ENCODE measurements at places on chromosomes 5 and 9.

- no peak for DNase-seq
Observed at GRCh38 chr9:87787735-87788134, 61.8 kb downstream of the CTSL start.

- no peak for DNase-seq
Observed at GRCh38 chr9:92547356-92547755, 11.6 kb upstream of the ECM2 start.

GRCh38 chr5:167639766-167640165 is 651.7 kb upstream of the WWC1 start:
- DNase-seq = no peak

GRCh38 chr5:127096328-127096993 is 23.2 kb upstream of the C5orf63 start:
- no peak for DNase-seq

GRCh38 chr5:109567374-109568044 is 122.2 kb upstream of the MAN2A1 start:
- no peak for DNase-seq

GRCh38 chr5:14337593-14337992 is 194.5 kb downstream of the TRIO start:
- DNase-seq = no peak

GRCh38 chr9:16626577-16627130 is 243.8 kb downstream of the BNC2 start:
- DNase-seq = no peak

DNA sequence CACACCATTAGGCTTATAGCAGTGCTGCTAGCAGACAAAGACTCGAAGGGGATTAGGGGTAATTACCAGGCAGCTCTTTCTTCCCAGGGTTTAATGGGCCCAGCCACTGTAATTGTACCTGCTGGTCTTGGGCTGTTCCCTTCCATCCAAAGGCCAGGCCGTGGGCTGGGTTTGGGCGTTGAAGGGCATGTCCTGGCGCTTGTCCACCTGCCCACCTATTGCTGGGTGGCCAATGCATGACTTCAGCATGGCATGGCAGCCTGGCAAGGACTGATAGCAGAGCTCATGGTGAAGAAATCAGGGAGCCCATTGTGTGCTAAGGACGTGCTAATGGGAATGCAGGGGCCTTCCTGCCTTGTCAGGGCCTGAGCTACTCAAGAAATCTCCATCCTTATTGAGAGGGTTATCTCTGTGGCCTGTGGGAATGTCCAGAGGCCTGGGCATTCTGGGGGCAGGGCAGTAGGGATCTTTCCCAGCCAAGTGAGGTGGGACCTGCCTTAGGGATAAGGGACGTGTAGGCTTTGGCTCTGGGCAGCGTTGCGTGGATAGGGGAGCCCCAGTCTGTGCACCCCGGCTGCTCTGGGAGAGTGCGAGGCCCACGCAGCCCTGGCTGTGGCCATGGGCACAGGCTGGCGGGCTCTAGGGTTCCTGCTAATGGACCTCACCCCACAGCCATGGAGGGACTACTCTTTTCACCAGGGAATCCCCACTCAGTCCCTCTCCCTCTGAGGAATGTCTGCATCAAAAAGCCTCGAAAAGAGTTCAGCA is 116.1 kb upstream of the PITX1 start:
- DNase-seq = no peak

- no peak for DNase-seq
Observed at GRCh38 chr9:72371151-72371550, 6.1 kb upstream of the ZFAND5 start.

GRCh38 chr5:109740966-109741365 is 51.2 kb downstream of the MAN2A1 start:
- no peak for DNase-seq

DNA sequence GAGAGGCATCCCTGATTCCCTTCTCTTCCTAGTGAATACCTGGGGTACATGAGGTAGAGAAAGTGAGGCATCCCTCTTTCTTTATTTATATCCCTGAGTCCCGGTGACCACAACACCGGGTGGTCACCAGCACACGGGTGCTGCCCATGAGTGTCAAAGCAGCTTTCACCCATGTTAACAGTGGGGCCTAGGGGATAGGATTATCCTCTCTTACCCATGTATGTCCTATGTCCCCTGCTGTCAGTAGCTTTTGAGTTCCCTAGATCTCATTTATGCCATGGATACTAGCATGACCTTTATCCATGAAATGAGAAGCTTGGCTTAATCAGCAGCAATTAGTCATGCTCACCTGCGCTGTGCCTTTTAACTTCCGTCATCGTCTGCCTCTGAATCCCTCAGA is 71.4 kb downstream of the RGMB start:
- no peak for DNase-seq

DNA sequence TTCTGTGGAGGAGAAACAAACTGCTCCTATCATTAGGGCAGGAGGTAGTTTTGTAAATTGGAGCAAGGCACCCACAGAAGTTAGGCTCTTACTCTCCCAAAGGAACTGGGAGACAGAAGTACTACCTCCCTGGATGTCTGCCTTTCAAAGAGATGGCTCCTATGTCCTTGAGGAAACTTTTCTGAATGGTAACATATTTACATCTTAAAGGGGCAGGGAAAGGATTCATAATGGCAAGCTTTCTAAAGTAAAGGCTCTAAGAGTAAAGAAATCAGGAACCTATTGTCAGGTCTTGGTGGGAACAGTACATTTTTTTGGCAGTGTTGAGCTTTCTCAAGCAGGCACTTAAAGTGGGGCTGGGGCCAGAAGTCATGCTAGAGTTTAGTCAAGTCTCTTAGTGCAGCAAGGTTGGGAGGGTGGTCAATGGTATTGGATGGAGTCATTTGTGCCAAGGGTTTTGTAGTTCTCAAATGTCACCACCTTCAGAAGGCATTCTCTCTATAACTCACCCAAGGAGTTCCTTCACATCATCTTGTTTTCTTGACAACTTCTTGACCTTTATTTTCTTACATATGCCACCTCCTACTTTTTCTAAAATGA is 26.3 kb upstream of the NDFIP1 start:
- DNase-seq = no peak

- DNase-seq = no peak
Observed at GRCh38 chr9:125651576-125652232, 55.3 kb downstream of the MAPKAP1 start.

GRCh38 chr9:107615321-107615720 is 125.8 kb upstream of the KLF4 start:
- no peak for DNase-seq

GRCh38 chr9:98896632-98897031 is 47.1 kb upstream of the COL15A1 start:
- no peak for DNase-seq

- no peak for DNase-seq
Observed at GRCh38 chr9:81690251-81690851, 1.0 kb upstream of the TLE1 start.

DNA sequence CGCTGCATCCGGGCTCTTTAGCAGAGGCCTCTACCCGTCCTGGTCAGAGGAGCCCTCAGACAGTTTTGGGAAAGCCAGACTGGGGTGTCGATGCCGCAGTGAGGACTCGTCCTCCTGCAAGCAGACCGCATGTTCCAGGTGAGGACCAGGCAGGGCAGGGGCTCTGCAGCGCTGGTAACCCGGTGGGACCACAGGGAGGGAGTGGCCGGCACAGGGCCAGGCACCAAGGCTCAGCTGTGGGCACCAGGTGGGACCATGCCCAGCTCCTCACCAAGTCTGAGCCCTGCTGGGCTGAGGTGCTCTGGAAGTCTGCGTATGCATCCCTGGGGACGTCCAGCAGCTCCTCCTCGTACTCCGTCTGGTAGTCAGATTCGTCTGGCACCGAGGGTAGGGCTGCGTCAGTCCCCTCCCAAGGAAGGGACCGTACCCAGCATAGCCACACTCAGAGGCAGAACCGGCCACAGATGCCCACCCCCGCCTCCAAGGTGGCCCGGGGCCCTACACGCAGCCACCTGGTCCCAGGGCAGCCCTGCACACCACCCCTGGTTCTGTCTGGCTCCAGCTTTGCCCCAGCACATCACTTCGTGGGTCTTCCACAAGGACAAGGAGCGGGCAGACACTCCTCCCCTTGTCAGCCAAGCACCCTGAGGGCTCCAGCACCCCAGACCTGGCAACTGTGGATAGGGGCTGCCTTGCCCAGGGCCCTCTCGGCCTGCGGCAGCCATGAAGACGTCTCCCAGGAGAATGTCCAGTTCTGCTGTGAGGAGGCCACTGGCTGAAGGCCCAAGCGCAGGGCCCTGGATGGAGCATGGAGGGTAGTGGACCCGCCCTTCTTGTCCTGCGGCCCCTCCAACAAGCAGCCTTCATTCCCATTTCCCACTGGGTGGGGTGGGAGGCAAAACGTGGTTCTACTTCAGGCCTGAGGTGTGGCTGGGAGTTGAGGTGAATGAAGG is 1.5 kb upstream of the NSMF start:
- DNase-seq = no peak

DNA sequence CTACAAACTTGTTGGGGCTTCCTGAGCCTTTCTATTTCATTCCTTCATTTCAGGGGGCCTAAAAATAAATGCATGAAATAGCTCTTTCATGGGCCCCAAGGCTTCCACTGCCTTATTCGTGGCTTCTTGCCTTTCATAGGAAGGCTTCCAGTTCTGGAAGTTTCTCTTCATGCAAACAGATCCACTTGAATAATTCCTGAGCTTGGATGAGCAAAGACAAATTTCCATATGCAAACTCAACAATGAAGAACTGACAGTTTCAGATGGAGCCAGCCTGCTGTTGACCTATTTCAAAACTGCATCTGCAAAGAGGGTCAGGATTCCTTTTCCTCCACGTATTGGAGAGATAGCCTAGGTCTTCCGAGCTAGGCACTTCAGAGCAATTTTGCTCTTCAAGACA is 142.1 kb downstream of the MLLT3 start:
- DNase-seq = no peak

GRCh38 chr5:153267506-153267905 is 223.0 kb upstream of the GRIA1 start:
- DNase-seq = no peak

- DNase-seq = no peak
Observed at GRCh38 chr5:18772475-18772874, 1138.2 kb downstream of the TAF11L14 start.

DNA sequence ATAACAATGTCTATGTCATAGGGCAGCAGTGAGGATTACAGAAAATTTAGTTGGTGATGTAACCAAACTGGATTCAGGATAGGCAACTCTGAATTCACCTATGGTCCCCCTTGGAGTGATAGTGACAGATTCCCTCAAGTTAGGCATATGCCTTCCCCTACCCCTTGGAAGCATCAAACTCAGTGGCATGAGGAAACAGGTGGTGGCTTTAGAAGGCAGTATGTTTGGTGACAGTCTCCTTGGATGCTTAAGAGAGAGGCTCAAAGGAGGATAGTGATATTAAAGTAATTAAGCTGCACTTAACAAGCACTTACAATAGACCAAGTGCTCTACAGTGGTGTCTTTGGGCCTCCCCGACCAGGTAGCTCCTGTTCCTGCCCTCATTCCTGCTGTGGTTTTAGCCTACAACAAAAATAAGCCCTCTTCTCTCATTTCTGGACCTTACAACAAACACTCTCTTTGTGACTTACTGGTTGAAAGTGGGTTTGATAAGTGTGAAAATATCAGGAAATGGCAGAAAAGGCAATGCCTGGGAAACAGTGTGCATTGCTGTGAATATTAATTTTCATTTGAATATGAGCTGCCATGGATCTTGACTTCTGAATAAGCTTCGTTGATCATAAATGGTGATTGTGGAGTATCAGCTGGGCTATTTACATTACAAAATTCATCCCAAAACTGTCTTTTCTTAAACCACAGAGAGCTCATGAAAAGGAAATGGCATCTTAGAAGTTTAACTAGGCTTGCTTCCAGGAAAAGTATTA is 29.2 kb downstream of the NR4A3 start:
- no peak for DNase-seq

- no peak for DNase-seq
Observed at GRCh38 chr5:8471581-8471980, 602.6 kb downstream of the MTRR start.

DNA sequence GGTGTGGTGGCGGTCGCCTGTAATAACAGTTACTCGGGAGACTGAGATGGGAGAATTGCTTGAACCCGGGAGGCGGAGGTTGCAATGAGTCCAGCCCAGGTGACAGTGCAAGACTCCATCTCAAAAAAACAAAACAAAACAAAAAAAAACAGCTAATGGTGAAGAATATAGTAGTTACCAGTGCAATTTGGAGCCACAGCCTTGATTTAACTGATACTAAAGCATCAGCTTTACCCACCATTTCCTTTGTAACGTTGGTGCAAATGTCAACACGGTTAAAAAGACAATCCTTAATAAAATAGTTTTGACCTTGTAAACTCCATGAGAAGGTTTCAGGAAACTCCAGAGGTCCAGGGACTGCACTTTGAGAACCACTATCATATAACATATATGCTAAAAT is 41.8 kb downstream of the FNBP1 start:
- no peak for DNase-seq

- DNase-seq = no peak
Observed at GRCh38 chr5:124121198-124121597, 609.2 kb downstream of the CSNK1G3 start.

GRCh38 chr9:4155221-4156026 is 144.4 kb downstream of the GLIS3 start:
- no peak for DNase-seq

- no peak for DNase-seq
Observed at GRCh38 chr9:127449332-127449966, 1.8 kb downstream of the RPL12 start.

DNA sequence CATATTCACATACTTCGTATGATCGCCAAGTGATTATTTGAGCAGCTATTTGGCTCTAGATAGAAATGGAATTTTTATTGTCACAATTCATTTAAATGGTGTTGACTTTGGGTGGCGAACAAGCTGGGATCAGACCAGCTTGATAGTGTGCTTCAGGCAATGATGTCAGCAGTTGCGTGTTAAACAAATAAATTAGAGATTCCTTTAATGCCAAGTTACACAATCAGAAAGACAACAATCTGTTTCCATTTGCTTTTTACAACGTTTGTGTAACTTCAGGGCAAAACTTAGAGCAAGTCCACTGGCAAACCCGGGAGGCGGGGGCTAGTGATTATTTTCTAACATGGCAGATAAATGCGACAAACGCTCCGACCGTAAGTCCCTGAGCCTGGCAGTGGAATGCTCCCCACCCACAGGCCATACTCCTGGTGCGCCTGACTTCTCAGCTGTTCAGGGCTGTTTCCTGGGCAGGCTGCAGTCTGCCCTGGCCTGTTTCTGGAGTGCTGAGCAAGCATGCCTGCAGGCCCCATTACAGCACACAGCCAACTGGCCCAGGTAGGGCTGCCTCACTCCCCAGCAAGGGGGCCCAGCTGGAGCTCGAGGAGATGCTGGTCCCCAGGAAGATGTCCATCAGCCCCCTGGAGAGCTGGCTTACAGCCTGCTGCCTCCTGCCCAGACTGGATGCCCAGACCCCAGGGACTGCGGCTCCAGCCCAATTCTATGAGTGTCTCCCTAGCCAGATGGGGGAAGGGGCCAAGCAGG is 88.7 kb downstream of the BASP1 start:
- no peak for DNase-seq

GRCh38 chr9:98610211-98610610 is 98.5 kb downstream of the GABBR2 start:
- DNase-seq = no peak

Data from stimulated activated CD8-positive, alpha-beta memory T cell treated with anti-CD3 and anti-CD28 coated beads, Interleukin-2, amount 100 ng/mL, for 1 hour (primary cell).